ENCODE measurements at places on chromosomes 6 and 20.
A peak's percentile ranks its signal among the peaks of the same experiment; 100 is the strongest.

- no peak for DNase-seq
These were observed 206.6 kb downstream of the TFAP2B start for GRCh38 chr6:51025082-51025777.

DNA sequence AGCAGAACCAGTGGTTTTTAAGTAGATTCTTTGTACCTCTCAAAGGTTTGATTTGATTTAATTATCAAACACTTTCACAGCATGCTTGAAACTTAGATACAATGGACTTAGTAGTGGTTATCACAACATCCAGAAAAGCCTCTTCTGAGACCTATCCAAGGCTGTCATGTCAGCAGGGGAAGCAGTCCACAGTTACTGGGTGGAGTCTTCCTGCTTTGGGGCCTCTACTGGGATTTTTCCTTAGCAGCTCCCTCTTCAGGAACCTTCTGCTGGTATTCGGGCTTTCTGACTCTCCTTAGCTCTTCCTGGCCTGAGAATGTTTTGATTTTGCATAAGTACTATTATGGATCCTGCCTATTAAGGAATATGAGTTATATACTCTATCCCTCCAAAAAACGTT lies 36.0 kb downstream of the ARFGEF2 start:
- DNase-seq, result no peak

DNA sequence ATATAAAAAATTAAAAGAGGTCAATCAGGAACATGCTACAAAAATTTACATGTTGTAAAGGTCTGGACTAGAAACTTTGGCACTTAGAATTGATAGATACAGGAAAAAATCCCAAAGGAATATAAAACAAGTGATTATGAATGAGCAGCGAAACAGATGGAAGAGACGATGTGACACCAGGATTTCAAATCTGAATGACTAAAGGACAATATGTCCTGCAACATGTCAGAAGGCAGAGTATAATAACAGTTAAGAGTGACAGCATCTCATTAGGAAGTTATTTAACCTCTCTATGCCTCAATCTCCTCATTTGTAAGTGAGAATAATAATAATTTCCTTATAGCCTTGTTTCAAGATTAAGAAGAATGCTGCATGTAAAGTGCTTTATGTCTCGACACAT lies 50.3 kb downstream of the FRK start:
- no peak for DNase-seq

DNA sequence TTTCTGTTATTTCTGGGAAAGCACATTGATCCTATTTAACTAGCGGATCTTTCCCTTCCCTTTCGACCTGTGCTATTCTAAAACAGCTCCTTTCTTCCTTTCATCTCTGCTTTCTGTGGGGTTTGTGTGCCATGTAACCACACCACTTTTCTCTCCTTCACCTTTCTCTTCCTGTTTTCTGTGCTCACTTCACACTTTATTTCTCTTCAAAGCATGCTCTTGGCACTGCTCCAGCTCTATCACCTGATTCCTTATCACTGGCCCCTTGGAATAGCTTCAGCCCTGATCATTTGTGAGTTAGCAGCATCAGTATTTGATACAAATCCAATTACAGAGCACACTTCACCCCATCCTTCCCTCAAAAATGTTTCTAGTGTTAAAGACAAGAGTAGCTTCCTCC lies 8.1 kb upstream of the METTL24 start:
- DNase-seq, result no peak

DNA sequence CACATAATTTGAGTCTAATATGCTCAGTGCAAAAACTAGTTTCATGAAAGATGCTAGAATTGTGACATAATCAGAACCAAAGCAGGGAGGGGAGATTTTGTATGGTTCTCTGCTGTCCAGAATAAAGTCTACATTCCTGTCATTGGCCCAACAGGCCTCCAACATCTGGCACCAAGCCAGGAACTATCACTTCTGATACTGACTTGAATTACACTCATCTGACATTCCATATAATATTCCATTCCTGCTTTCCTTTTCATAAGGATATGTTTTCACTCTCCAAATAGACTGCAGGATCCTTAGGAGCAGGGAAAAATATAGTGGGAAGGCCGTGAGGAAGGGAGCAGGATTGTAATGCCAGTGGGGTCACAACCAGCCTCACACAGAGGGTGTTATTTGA lies 84.6 kb upstream of the BTN3A2 start:
- DNase-seq, result no peak

DNA sequence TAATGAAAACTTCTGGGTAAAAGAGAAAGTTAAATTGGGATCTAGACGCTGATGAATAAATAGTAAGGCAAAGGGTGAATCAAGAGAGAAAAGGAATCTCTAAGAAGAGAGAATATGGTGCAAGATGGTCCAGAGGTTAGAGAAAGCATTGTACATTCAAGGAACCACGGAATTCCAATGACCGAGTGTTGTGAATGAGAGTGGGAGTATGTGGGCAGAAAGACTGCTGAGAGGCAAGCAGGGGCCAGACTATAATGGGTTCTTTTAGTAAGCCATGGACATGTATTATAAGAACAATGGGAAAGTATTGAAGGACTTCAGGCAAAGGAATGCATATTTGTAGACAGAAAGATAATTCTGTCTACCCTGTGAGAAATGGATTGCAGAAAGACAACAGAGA lies 45.2 kb downstream of the SPTLC3 start:
- no peak for DNase-seq

DNA sequence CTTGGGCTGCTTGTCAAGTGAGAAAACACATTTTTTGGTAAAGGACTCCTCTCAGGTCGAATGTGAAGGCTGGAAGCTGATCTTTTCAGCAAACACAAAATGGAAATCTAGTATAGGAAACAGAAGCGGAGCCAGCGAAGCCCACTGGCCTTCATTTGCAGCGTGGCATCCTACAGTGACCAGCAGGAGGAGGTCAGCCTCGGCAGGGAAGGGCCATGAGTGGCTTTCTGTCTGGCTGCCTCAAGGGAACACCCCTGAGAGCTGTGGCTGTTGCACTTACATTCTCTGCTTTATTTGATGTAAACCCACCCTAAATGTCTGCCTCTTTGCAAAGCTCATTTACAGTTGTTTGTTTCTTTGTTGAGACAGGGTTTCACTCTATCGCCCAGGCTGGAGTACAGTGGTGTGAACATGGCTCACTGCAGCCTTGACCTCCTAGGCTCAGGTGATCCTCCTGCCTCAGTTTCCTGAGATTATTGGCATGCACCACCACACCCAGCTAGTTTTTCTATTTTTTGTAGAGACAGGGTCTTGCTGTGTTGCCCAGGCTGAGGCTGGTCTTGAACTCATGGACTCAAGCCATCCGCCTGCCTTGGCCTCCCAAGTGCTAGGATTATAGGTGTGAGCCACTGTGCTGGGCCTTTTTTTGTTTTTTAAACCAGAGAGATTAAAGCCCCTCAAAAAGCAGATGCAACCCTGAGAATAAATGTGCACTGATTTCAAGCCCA lies 322.0 kb upstream of the SOX4 start:
- DNase-seq, result no peak

DNA sequence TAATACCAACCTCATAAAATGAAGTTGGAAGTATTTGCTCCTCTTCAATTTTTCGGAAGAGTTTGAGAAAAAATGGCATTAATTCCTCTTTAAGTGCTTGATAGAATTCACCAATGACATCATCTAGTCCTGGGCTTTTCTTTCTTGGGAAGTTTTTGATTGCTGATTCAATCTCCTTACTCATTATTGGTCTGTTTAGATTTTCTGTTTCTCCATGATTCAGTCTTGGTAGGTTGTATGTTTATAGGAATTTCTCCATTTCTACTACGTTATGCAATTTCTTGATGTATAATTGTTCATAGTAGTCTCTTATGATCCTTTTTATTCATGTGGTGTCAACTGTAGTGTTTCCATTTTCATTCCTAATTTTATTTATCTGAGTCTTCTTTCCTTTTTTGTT lies 176.9 kb upstream of the PRND start:
- no peak for DNase-seq

DNA sequence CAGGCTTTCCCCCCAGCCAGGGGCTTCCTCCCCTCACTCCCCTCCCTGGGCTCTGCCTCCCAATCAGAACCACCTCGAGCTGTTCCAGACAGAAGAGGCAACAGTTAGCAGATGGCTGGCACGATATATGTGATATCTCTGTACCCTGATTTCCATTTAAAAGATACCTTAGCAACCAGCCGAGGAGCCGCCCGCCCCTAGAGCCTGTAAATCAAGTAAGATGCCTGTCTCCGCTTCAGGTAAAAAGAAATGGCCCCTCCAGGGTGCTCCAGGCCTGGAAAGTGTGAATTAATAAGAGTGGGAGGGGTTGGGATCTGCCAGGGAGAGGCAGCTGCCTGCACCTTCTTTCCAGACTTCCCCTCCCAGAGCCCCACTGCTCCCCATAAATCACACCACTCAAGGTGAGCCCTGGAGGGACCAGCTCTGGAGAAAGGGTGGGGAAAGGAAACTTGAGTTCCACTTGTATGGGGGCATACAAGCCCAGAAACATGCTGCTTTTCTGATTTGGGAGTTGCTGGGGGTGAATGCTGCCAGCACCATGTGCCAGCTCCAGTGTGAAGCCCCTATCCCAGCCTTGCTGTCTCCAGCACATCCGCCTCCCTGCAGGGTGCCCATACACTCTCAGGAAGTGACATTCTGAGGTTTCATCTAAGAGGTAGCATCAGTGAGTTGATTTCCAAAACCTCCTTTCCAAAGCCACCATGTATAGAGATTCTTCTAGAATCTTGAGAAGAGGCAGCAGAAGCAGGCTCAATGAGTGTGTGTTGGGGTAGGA lies 148.0 kb downstream of the LRFN2 start:
- no peak for DNase-seq

- no peak for DNase-seq
These were observed 1.5 kb upstream of the MDFI start for GRCh38 chr6:41636833-41637193.

DNA sequence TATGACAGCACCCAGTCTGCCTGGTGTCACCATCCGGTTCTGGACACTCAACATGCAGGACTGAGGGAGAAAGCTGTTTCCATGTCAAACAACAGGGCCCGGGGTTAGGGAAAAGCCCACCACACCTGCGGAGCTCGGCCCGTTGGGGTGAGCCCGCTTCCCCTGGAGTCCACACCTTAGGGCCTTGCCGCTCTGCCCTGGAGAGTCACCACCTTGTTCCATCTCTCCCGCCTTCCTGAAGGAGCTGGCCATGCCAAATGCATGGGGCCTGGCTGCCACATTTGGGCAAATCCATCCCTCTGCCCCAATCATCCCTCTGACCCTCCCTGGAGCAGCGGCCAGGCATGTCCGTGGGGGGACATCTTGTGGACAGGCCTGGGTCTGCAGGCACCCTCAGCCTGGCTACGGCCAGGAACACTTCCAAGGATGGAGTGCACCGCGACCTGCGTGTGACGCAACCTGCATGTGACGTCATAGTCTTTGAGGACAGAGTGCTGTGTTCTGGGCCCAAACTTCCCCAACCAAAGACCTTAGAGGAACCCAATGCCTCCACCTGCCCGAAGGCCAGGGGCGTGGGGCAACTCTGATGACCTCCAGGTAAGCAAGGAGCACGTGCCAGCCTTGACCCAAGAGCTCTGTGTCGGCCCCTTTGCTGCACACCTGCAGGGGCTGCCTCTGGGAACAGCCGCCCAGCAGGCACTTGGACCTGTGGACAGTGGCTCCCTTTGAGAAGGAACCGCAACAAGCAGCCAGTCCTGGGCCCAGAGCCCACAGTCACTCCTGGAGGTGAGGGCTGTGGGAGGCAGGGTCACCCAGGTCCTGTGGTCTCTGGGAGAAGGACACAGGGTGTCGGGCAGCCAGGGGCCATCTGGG lies 1.7 kb downstream of the CABLES2 start:
- DNase-seq, result no peak

DNA sequence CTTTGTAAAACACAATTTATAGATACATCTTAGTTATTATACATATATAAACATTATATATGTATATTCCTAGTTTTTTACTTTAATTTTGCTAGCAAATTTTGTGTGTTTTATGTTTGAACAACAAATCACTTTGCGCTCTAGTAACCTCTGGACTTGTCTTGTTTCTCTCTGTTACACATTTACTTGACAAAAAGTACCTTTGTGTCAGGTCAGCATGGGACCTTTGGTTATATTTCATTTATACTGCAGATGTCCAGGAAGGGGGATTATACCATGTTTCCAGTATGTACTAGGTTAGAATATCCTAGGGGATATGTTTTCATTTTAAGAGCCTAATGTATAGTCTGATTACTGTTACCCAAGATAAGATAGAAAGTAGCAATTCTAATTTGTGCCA lies 28.5 kb upstream of the ELOVL5 start:
- DNase-seq, result no peak

DNA sequence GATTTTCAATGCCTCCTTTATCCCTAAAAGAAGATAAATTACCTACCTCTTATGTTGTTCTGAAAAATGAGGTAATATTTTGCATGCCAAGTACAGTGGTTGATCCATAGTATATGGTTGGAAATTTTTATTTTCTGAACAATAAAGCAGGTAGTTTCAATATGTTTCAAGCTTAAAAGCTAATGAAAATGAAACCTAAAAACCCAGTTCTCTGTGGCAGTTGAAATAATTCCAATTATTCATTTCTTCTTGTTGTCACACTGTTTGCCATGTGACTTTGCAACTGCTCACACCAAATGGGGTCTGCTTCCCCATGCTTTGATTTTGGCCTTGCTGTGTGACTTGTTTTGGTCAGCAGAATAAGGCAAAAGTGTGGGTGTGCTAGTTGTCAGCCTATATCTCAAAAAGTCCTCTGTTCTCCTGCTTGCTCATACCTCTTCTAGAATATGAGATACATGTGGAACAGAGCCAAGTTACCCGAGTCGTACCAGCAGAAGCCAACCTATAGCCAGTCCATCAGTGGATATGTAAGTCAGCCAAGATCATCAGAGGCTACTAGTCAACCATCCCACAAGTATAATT lies 197.2 kb upstream of the THEMIS start:
- DNase-seq, result peak; percentile 5

GRCh38 chr6:82904860-82905259 lies 160.8 kb downstream of the UBE3D start:
- no peak for DNase-seq

GRCh38 chr6:2695454-2696095 lies 55.1 kb downstream of the MYLK4 start:
- DNase-seq, result no peak

- peak; percentile 12 for DNase-seq
These were observed 186.8 kb downstream of the ARID1B start for GRCh38 chr6:156963712-156964700.

- no peak for DNase-seq
These were observed 295.3 kb upstream of the SULF2 start for GRCh38 chr20:48080583-48080982.

Measured in putamen (tissue), 1 donor.